Bronchial epithelial cell (primary cell): ENCODE measurements at places on chromosomes 6 and 20. TPM values are rescaled to one million over a fixed set of nuclear protein-coding genes. Genes with fewer than 3 reads are reported as not detected.

EPPIN gene
- total RNA-seq = not detected in 2 replicates

ULBP1 gene
- 1.1 and 4.1 TPM in 2 replicates for total RNA-seq

ECT2L gene
- total RNA-seq = 0.13 TPM in 1 of 2 replicates, not detected in the other

NMBR gene
- not detected in 2 replicates for total RNA-seq

CNKSR3 gene
- 2.6 and 3.6 TPM in 2 replicates for total RNA-seq

TEAD3 gene
- 5.3 and 7.6 TPM in 2 replicates for total RNA-seq

OR11A1 gene
- not detected in 2 replicates for total RNA-seq

ZBTB46 gene
- total RNA-seq = 0.53 and 2.0 TPM in 2 replicates

COX4I2 gene
- not detected in 2 replicates for total RNA-seq

ENPP5 gene
- total RNA-seq = 0.26 and 0.64 TPM in 2 replicates

NR2E1 gene
- not detected in 2 replicates for total RNA-seq

NFATC2 gene
- total RNA-seq = under 0.01 TPM in 1 of 2 replicates, not detected in the other

DSP gene
- total RNA-seq = 394 and 699 TPM in 2 replicates

PRND gene
- not detected in 2 replicates for total RNA-seq

NRSN1 gene
- total RNA-seq = not detected in 2 replicates

TRIM10 gene
- not detected in 2 replicates for total RNA-seq

RIPOR3 gene
- under 0.01 and 0.53 TPM in 2 replicates for total RNA-seq

CDKAL1 gene
- 13.4 and 16.9 TPM in 2 replicates for total RNA-seq

LINC00237 gene
- total RNA-seq = not detected in 2 replicates

FAM83C gene
- 0.26 and 0.64 TPM in 2 replicates for total RNA-seq
